ENCODE measurements at places on chromosomes 1 and 21.
A peak's percentile ranks its signal among the peaks of the same experiment; 100 is the strongest.

GRCh38 chr1:64896551-64896950 is 69.8 kb downstream of the JAK1 start:
- no peak for DNase-seq

DNA sequence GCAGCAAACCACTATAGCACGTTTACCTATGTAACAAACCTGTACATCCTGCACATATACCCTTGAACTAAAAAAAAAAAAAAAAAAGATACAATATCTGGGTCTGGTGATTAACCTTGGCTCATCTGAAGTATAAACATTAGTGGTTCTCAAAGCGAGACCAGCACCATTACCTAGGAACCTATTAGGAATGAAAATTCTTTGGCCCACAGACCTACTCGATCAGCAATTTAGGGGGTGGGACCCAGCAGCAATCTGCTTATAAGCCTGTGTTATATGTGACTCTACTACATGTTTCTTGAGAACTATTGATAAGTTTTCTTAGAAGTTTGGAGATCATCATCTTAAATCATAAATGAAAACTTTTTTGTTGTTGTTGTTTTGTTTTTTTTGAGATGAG is 9.7 kb upstream of the SPATA1 start:
- DNase-seq, result no peak

DNA sequence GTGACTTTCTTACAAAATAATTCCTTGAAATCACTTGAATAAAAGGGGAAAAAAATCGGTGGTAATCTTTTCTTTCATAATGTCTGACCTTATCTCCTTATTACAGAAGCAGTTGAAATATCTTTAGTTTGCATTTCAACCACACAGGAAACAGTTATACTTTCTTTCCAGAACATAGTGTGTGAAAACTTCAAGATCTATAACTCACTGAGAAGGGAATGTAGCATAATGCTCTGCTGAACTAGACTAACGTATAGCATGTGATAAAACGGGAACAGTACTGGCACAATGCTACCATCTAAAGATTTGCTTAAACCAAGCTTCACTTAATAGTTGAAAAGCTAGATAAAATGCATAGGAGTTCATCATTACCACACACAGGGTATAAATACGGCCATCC is 45.0 kb downstream of the VAV3 start:
- DNase-seq, result no peak

GRCh38 chr1:54207287-54207686 is 7.3 kb downstream of the MRPL37 start:
- DNase-seq, result no peak

GRCh38 chr1:217407534-217408001 is 223.3 kb downstream of the GPATCH2 start:
- DNase-seq, result no peak

- no peak for DNase-seq
These were observed 202.8 kb downstream of the ASTN1 start for GRCh38 chr1:176961678-176962077.

- no peak for DNase-seq
These were observed 829 bp upstream of the HES2 start for GRCh38 chr1:6420454-6421042.

DNA sequence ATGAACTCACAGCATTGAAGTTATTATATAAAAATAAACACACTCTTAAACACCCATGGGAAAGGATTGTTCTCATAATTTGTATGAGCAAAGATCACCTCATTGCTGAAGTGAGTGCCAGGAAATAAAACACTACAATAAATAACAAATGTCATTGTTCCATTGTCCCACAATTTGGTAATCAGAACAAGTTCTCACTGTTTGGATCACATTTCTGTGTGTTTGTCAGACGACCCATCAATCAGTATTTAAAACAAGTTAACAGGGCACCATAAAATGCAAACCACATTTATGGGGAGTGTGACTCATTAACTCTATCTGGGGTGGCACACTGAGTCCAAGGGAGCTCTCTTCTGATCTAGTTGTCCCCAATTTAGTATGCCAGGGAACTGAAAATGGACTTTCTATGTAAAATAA is 124.5 kb downstream of the PTPRC start:
- peak; percentile 34 for DNase-seq

- DNase-seq, result no peak
These were observed 132.4 kb downstream of the SMYD2 start for GRCh38 chr1:214413315-214413714.

DNA sequence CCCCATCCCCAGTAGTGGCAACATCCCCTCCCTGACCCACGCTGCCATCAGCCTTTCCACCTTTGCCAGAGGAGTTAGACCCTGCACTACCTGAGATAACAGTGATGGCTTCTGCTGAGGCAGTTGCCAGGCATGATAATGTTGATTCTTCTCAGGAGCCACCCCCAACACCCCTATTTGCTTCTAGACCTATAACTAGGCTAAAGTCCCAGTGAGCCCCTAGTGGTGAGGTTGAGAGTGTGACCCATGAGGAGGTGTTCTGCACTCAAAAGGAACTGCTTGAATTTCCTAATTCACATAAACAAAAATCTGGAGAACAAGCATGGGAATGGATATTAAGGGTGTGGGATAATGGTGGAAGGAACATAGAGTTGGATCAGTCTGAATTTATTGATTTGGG is 159.6 kb upstream of the COL11A1 start:
- no peak for DNase-seq

DNA sequence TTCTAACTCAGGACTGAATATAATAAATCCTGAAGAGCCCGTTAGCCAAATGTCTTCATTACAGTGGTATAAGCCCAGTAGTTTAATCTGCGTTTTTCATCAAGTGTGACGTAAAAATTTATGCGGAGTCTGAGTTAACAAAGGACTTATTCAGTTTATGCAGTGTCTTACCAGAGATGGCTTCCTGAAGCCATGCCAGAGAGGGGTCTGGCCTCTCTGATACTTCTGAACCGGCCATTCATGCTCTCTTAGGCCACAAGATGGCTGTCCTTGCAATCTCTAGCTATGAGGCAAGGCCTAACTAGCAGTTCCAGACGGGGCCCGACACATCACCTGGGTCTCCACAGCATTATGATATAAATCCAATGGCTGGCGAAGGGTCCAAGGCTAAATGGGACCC is 101.4 kb downstream of the TEX35 start:
- peak; percentile 17 for DNase-seq

GRCh38 chr1:39275836-39276507 is 71.5 kb downstream of the MACF1 start:
- DNase-seq, result no peak

DNA sequence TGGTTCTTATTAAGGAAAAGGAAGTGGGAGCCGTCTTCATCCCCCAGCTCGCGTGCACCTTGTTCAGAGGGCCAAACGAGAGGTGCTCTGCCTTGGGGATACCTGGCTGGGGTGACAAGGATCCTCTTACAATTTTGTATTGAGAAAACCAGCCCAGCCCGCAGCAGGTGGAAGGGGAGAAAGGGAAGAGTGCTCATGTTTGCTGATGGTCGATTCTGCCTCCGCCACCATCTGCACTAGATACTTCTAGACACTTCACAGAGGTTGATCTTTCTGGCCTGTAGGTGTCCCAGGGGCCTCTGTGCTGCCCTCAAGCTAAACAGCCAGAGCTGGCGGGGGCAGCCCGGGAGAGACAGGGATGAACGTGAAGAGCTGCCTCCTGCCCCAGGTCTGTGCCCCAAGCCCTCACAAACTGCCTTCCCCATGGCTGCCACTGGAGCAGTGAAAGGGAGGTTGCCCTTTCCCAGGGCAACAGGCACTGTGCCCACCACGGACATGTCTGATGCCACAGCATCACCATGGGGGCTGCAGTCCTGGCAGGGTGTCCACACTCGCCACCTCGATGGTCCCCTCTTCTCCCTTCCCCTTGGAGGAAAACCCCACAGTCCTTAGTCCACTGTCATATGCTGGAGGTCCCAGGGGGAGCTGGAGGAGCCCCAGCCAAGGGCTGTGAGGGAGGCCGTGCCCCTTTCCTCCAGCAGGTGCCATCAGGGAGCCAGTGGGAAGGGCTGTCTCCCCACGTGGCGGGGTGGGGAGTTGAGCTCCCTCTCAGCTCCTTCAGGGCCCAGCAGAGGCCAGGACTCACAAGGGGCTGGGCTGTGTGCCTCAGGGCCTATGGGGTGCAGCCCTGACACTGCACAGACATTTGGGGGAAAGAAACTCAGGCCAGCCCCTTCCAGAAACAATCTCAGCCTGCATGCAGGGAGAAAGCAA is 8.1 kb downstream of the ADPRS start:
- no peak for DNase-seq
